ENCODE measurements at places on chromosomes 2 and 18.

- DNase-seq = no peak
Observed at GRCh38 chr2:156490466-156490840, 54.3 kb downstream of the GPD2 start.

GRCh38 chr18:45854036-45854586 is 28.6 kb downstream of the SIGLEC15 start:
- DNase-seq = no peak

DNA sequence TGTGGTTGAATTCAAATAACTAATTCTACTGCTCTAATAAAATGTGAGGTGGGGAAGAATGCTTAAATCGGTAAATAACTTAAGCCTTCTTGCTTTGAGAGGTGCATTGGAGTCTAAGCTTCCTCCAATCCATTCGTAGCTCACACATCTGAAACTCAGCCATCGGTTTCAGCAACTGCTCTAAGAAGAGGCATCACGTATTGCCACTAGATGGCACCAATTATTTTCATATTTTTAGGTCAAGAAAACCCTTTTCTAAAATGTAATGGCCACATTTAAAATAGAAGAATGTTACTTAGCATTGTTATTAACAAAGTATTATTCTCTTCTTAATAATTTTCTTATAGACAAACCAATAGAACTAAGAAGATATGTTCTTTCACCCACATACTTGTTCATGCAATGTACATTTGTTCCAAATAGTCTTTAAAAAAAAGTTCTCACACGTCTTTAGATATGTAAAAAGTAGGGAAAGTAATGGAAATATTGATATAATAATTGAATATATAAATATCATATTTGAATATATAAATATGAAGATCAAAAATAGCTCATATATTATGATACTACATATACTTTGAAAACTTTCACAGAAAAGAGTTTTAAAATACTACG is 229.8 kb downstream of the CCDC178 start:
- DNase-seq = peak; percentile 78

DNA sequence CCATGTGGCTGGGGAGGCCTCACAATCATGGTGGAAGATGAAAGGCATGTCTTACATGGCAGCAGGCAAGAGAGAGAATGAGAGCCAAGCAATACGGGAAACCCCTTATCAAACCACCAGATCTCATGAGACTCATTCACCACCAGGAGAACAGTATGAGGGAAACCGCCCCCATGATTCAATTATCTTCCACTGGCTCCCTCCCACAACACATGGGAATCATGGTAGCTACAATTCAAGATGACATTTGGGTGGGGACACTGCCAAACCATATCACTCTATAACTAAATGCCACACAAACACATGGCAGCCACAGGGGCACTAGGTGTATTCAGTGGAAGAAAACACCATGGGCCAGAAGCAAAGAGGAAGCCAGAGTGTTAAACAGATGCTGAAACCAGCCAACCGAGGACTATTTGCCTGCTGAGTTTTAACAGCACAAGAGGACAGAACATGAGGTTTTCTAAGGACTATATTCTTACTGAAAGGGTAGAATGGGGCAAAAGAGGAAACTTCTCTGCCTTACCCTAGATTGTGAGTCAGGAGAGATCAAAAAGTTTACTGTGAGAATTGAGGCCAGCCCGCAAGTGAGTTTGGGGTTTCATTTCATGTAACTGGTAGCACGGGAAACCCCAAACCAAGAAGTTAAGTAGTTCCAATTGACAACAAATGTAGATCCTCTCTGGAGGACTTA is 49.2 kb downstream of the SIGLEC15 start:
- no peak for DNase-seq

All from NCI-H1105 treated with DMSO at 0.1 percent for 48 hours (cell line).